Activated CD4-positive, alpha-beta T cell treated with anti-CD3 and anti-CD28 coated beads, Interleukin-2, amount 50 U/mL, for 4 hours (primary cell): ENCODE measurements at places on chromosomes 1 and 21.

DNA sequence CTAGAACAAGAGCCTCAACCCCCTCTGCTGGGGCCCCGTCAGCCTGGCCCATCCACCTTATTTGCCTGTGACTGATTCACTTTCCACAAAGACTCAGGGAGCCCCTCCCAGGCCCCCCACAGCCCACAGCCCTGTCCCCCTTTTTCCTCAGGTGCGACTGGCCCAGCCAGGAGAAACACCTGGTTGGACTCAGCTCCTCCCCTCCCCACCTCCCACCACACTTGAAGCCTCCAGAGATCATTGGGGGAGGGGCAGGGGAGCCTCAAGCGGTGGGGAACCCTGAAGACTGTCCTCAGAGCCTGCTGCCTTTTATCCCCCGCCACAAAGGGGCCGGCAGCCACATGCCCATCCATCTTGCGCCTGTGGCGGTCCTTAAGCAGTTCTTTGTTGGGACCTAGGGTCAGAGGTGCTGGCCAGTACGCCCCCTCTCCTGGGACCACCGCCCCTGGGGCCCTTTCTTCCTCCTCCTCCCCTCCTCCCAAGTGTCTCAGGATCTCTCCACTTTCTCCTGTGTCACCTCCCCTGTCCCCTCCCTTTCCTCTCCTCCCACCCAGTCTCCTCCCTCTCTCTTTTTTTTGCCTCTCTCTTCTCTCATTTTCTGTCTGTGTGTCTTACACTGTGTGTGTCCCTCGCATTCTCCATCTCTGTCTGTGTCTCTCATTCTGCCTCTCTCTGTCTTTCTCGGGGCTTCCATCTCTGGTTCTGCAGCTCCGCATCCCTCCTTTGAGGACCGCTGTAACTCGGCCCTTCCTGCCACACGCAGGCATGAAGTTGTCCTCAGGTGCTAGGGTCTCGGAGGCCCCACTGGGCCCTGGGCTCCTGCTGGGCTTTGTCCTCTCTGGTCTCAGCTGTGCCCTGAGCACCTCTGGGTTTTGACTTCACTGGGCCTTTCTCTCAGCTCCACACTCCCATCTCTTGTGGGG is 12.2 kb downstream of the CRABP2 start:
- DNase-seq = no peak

DNA sequence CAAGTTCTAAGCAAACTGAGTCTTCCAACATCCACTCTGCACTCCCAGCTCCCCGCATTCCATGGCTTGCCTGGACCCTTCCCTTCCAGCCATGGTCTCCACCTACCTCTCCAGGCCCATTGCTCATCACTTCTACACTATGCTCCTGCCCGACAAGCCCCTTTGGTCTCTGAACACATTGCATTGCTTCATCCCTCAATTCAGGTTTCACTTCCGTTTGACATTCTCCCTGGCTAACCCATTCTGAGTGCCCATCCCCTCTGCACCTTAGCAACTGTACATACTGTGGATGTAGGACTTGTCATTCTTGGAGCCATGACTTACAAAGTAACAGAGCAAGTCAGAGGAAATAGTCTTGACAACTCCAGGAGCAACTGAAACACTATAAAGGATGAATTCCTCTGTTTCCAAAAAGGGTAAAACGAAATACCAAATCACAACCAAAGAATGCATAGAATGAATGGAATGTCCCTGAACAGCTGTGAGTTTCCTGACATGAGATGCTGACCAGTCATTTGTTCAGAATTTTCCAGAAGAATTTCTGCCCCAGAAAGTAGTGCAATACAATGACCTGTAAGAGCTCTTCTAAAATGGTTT is 66.7 kb downstream of the KCNJ6 start:
- DNase-seq = no peak

GRCh38 chr1:56570924-56571372 is 8.4 kb downstream of the PLPP3 start:
- DNase-seq = no peak

DNA sequence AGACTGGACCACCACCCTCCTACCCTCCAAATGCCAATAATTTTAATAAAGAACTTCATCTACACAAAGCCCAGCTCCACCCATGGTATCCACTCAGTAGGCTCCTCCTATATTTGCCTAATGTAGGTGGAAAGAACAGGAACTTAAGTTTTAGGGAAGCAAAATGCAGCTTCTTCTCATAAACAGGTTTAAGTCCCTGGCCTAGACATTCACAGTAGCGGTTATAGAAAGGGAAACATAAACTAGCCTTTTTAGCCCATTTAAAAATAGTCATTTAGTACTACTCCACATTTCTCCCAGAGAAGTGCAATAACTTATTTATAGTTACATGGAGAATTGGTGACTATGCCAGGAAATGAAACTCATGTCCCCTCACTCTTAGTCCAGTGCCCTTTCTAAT is 56.6 kb upstream of the CPLANE2 start:
- DNase-seq = no peak

DNA sequence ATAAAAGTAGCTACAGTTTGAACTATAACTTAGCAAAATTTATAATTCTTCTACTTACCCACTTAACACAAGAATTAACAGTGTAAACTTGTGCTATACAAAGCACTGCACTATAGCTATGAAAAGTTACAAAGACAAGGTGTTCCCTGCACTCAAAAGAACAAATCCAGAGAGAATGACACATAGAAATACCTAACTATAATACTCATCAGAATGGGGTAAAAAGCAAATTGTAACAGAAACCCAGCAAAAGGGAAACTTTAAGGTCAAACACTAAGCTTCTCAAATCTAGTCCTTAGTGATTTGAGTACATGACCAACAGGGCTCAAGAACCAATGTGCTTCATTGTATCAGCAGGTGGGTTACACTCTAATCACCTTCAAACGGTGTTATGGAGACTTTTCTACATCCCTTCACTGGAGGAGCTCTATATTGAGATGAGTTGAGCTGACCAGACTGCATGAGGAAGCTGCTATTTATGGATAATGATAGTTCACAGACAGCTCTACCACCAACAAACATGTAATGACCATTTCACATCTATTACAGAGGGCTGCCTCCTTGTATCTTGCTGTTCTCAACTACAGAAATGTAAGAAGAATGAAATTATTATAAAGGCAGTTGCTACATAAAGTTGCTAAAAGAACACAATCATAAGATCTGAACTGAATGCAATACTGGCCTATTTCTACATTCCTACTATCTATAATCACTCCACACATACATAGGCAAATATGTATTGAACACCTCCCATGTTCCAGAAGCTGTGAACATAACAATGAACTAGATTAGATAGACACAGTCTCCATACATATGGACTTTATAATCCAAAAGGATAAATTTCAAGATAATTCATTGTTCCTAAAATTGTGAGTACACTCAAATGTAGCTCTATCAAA is 47.6 kb downstream of the PIK3R3 start:
- DNase-seq = no peak

DNA sequence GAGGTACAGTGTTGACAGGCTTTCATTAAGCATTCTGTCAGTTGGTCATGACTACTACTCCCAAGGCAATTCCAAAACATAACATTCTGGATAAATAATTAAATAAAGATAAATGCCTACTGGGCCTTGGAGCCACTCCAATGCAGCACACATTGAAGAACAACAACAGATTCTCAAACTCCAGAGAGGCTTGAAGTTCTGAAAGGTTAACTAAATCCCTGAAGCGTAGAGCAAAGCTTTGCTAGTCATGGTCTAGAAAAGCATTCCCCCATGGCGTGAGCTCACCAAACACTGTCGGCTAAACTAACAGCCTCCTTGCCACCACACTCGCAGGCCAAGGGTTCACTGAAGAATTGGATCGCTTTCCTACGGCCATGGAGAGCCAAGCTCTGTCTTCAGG is 268.0 kb downstream of the ATG4C start:
- no peak for DNase-seq

GRCh38 chr1:72435025-72435424 is 152.7 kb upstream of the NEGR1 start:
- no peak for DNase-seq

DNA sequence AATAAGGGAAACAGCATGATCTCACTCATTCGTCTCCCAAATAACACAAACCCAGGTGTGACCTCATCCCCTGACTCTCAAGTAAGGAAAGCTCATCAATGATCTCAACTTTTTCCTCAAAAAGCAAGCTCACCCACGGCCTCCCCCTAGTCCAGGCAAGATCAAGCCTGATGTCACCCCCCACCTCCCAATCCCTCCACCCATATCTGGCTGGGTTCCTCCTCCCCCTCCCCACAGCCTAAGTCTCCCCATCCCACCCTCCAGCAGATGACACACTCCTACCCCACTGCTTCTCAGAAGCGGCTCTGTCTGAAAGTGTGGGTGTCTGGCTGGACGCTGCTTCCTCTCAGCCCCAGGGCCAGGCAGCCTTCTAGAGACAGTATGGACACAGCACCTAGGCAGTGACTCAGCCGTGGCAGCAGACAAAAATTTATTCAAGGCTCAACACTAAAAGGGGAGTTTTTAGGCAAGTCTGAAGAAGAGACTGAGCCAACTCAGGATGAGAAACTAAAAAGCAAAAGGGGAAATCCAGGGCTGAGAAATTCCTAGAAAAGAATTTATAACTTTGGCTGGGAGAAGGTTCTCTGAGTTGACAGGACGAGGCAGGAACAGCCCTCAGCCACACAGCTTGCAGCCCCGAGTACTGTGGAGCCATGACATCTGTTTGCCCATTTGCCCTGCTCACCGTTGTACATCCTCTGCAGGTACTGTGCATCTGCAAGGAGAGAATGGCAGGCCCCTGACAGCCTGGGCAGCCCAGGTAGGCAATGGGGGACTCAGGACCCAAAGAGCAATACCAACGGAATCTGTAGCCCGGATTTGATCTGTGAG is 81.6 kb upstream of the LRRC8D start:
- peak; percentile 49 for DNase-seq

DNA sequence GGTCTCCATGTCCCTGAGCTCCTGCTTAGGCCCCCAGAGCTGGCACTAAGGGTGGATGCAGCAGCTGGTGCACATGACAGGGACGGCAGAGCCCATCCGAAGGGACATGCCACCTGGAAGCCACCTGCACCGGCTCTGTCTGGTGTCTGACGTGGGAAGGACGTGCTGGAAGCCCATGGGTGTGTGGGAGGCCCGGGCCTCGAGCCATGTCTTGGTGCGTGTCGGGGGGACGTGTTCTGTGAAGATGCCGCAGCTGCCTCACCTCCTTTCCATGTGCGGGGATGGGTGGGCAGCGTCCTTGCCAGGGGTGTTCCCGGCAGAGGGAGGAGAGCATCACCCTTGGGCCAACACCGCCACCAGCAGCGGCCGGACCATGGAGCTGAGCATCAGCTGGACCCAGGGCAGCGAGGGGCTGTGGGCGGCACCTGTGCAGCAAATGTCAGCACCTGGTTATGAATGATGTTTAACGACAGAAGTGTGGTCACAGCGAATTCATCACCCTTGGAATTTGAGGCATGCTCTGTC is 15.5 kb upstream of the POFUT2 start:
- no peak for DNase-seq

GRCh38 chr1:83583351-83584014 is 415.4 kb downstream of the TTLL7 start:
- peak; percentile 10 for DNase-seq

GRCh38 chr1:116370181-116370580 is 2.9 kb upstream of the ATP1A1 start:
- DNase-seq = no peak

GRCh38 chr1:3053366-3053980 is 15.5 kb upstream of the PRDM16 start:
- no peak for DNase-seq

- DNase-seq = no peak
Observed at GRCh38 chr1:2980849-2981248, 40.4 kb upstream of the ACTRT2 start.

DNA sequence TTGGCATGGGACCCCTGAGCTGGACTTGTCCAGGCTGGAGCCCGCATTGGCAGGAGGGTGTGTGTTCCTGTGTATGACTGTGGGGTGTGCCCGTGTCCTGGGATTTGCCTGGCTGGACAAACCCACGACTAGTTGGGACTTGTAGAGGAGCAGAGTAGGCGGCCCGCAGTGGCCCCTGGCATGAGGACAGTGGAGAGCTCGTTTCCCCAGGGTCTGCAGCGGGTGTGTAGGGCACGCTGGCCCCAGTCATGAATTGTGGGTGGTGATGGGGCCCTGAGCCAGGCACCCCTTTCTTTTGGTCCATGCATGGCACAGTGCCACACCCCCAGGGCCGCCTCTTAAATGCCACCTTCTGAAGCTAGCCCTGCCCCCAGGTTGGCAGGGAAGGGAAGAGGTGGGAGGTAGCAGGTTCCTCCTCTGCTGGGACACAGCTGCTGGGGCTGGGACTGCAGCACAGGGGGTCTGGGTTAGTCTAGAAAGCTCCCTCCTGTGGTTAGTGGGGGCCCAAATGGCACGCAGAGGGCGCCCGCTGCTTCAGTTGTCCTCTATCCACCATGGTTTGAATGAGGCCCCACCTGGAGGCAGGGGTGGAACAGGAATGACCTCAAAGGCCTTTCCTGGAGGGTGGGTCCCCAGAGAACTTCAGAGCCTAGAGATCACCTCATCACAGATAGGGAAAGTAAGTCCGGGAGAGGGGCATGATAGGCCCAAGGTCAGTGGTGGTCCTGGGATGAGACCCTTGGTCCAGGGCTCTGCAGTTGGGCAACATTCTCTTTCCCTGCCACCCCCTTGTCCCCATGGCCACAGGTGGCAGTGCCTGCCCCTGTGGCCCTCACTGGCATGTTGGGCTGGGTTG is 4.1 kb downstream of the CROCC start:
- no peak for DNase-seq

DNA sequence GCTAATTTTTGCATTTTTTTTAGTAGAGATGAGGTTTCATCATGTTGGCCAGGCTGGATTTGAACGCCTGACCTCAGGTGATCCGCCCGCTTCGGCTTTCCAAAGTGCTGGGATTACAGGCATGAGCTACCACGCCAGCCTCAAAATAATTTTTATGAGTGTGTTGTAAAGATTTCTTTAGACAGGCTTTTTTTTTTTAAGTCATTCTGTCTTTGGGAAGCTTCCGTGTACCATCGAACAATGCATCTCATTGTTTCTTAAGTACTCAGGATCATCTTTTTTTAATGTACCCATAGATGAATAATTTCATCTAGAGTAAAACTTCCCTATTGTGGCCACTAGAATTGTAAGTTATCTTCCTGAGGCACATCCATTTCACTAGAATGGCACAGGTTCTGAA is 19.6 kb upstream of the SDC3 start:
- no peak for DNase-seq

- DNase-seq = no peak
Observed at GRCh38 chr1:228830954-228831481, 95.7 kb downstream of the RHOU start.

GRCh38 chr21:41774467-41775148 is 7.8 kb upstream of the RIPK4 start:
- no peak for DNase-seq
